ENCODE measurements at places on chromosomes 7 and 10.

DNA sequence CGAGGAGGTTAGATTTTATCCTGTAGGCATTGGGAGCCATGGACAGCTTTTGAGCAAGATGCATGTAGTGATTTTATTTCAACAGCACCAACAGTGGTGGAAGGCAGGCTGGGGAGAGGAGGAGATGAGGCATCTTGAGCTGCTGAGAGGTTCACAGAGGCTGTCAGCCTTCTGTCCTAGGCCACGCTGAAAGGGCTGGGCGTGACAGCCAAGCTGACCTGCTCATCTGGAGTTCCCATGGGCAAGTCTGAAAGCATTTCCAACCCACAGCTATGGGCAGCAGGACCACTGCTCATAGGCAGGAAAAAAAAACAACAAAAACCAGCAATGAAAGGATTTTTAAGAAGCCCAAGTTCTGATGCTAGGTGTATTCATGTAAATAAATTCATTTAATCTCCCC lies 7.7 kb downstream of the NEURL1 start:
- no peak for DNase-seq

DNA sequence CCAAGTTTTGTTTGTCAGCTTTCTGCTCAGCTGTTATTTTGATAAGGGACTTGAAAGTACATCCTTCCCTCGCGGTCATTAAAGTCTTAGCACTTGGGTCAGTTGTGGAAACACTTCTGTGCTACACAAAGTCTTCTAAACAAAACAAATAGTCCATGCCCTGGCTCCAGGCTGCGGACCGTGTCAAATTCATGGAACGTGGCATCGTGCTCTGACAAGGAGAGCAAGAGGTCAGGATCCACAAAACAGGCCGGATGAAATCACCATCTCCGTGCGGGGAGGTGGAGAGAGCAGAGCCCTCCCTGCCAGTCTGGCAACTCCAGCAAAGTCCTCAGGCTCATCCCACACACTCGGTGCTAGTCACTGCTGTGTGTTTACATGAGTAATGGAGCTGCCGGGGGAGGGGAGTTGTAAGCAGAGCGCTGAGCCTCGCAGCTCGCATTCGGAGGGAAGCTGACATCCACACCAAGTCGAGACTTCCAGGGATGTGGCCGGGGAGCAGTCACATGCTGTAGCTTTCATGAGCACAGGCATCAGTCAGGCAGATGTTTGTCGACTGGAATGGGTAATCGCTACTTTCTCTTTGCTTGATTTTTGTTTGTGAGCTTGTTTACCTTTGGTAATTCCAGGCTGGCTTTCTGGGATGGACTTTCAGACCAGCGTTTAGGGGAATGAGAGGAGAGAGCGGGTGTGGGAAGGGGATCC lies 147.6 kb downstream of the ARID5B start:
- DNase-seq = peak; percentile 39

DNA sequence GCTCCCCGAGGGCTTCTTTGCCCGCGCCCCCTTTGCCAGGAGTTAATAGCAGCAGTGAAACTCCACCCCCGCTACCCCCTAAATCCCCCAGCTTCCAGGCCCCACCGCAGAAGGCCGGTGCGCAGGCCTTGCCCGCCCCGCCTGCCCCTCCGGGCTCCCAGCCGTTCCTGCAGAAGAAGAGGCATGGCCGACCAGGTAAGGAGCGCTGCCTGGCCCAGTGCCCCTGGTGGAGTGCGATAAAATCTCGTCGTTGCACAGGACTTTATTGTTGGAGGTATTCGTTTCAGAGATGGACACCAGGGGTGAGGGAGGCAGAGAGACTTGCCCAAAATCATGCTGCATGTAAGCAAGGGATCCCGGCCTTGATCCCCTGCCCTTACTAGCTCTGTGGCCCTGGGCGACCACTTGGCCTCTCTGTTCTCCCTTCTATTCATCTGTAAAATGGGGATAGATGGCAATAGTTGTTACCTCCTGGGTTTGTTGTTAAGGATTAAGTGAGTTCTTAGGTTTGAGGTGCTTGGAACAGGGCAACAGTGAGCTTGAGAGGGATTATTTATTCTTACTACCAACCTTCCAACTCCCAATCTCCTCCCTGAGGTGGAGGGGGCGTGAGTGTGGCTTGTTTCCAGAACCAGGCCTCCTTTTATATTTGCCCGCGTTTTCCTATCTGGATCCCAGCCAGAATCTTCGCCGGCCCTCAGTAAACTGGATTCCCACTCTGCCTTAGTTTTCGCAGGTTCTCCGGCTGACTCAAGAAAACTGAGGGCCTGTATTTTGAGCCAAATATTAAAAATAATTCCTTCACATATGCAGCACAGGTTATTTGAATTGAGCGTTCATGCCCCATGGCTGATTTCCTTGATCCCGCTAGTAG lies 78.3 kb downstream of the WIPF3 start:
- DNase-seq = no peak

GRCh38 chr10:103019425-103019824 lies 101.3 kb downstream of the CNNM2 start:
- DNase-seq = no peak

- no peak for DNase-seq
These were observed 70.6 kb downstream of the CALD1 start for GRCh38 chr7:134850066-134850465.

GRCh38 chr7:139124084-139124914 lies 14.8 kb upstream of the ZC3HAV1 start:
- no peak for DNase-seq

GRCh38 chr7:150976529-150977381 lies 1.4 kb downstream of the KCNH2 start:
- no peak for DNase-seq

DNA sequence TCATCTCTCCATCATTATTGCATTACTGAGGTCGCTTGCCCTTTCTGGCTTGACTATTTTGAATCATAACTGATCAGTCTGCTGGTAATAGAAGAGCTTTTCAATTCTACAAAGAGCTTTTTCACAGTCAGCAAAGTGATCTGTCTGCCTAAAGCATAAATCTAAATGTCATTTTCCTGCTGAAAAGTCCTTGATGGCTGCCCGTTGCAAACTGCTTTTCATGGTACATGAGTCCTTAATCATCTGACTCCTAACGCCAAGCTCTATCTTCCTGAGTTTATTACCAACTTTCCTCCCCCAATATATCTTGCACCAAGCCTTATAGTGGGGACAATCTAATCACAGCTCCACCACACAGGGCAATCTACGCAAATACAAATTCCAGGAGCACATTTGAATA lies 39.8 kb downstream of the THSD7A start:
- no peak for DNase-seq
